Activated CD8-positive, alpha-beta T cell treated with anti-CD3 and anti-CD28 coated beads for 36 hours (primary cell): ENCODE measurements at places on chromosomes 4 and X. TPM values are rescaled to one million over a fixed set of nuclear protein-coding genes. Genes with fewer than 3 reads are reported as not detected.

Gene TMEM31
- 0.52 TPM for total RNA-seq

Gene GPC3
- 0.58 TPM for total RNA-seq

Gene ADRA2C
- not detected for total RNA-seq

DNA sequence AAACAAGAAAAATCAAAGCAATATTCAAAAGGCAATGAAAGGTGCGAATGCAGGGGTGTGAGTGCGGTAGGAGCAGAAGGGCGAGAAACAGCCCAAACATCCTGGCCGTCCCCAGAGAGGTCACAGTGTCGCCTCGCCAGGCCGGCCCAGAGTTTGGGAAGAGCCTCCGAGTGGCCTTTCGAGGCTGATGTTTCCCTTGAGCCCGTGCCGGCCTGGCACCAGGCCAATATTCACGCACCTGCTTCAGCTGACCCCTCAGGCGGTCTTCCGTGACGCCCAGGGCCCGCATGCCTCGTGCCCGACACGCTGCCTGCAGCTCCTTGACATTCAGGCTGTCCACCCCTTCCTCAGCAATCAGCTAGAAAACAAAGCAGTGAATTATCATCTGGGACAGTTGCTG is 30.6 kb downstream of the LETM1 start:
- DNase-seq = no peak
- no peak overlapping the region for H3K4me3 ChIP-seq
- H3K4me1 ChIP-seq = no peaks in the 10 kb centered on the region

DNA sequence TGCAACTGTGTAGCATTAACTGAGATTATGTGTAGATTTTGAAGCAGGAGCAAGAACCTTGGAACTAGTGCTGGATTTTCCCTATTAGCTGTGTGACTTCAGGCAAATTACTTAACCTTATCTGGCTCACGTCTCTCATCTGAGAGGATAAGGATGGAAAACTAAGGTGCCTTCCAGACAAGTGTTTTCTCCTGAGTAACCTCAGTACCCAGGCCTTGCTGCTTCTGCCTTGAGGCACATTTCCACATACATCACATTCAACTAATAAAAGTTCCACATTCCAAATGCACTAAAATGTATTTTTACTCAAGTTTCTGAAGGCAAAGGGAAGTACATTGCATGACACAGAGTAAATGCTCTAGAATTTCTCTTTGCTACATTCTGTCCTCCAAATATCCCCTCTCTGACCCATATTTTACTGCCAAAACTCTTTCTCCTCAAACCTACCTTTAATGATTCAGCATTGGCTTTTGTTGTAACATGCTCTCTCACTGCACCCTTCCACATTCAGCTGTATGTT is 195.4 kb upstream of the ADGRL3 start:
- H3K27me3 ChIP-seq = no peaks in the 10 kb centered on the region
- no peak for DNase-seq
- no peaks in the 10 kb centered on the region for H3K36me3 ChIP-seq

- H3K4me3 ChIP-seq = no peak overlapping the region
- no peak overlapping the region for H3K27ac ChIP-seq
- DNase-seq = no peak
- H3K27me3 ChIP-seq = no peaks in the 10 kb centered on the region
- H3K4me1 ChIP-seq = no peaks in the 10 kb centered on the region
- H3K36me3 ChIP-seq = peaks cover 5% of the 10 kb centered on the region
These were observed 55.8 kb downstream of the MBNL3 start for GRCh38 chrX:132433001-132433400.

GRCh38 chrX:81120936-81121371 is 80.8 kb downstream of the HMGN5 start:
- peak; percentile 51 for DNase-seq
- H3K4me3 ChIP-seq = peak overlapping the region; percentile 90
- H3K36me3 ChIP-seq = no peaks in the 10 kb centered on the region
- H3K4me1 ChIP-seq = peaks cover 8% of the 10 kb centered on the region
- peaks cover 2% of the 10 kb centered on the region for H3K27me3 ChIP-seq

Gene SLC4A4
- 0.81 TPM for total RNA-seq

Gene TGIF2LX
- not detected for total RNA-seq

Gene C4orf51
- not detected for total RNA-seq

DNA sequence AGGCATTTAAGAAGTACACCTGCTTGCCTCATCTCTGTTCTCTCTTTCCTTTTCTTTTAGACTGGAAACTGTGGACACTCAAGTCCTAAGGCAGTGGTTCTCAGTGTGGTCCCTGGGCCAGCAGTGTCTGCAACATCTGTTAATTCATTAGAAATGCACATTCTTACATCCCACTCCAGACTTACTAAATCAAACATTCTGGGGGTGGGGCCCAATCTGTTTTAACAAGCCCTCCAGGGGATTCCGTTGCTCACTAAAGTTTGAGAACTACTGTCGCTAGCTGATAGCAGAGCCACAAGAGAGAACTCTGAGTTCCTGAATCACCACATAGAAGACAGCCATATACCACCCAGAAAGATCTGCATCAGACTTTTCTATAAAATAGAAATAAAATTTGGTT is 430.6 kb downstream of the BCOR start:
- H3K36me3 ChIP-seq = no peaks in the 10 kb centered on the region
- H3K4me3 ChIP-seq = no peak overlapping the region
- no peaks in the 10 kb centered on the region for H3K27me3 ChIP-seq
- H3K4me1 ChIP-seq = no peaks in the 10 kb centered on the region
- no peak overlapping the region for H3K27ac ChIP-seq

DNA sequence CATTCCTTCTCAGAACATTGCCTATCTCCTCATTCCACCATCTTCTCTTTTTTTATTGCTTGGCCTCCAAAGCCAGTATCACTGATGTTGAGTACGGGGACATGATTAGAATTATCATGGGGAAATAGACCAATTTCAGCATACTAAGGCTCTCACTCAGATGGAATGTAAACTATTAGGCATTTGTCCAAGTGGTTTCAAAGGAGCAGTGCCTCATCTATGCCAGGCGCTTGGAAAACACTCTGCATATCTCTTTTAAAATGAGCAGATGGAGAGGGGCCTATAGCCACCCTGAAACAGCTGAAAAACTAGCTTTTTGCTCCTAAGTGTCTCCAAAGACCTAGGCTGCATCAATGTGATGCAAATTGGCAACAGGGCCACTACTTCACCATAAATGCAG is 150.8 kb upstream of the DIPK2B start:
- H3K36me3 ChIP-seq = no peaks in the 10 kb centered on the region
- H3K4me3 ChIP-seq = no peak overlapping the region
- no peaks in the 10 kb centered on the region for H3K27me3 ChIP-seq
- no peak for DNase-seq
- H3K27ac ChIP-seq = no peak overlapping the region

DNA sequence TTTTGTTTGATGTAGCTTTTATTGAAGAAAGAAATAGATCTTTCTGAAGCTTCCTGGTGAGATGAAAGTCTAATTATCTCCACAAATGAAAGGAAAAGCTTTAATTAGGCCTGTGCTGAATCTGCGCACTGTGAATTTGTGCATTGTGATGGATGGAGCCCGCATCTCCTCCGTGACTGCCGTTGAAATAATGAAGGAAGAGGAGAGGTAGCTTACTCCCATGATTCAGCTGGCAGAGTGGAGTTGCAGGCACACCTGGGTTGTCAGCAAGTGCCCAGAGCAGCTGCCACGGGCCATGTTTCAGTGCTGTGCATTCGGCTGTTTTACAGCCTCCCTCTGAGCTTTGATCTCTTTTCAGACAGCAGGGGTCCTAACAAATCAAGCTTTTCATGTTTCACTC is 735.3 kb upstream of the TENM3 start:
- no peak overlapping the region for H3K27ac ChIP-seq
- no peaks in the 10 kb centered on the region for H3K4me1 ChIP-seq
- H3K4me3 ChIP-seq = no peak overlapping the region
- H3K36me3 ChIP-seq = no peaks in the 10 kb centered on the region

Gene TMEM47
- not detected for total RNA-seq

DNA sequence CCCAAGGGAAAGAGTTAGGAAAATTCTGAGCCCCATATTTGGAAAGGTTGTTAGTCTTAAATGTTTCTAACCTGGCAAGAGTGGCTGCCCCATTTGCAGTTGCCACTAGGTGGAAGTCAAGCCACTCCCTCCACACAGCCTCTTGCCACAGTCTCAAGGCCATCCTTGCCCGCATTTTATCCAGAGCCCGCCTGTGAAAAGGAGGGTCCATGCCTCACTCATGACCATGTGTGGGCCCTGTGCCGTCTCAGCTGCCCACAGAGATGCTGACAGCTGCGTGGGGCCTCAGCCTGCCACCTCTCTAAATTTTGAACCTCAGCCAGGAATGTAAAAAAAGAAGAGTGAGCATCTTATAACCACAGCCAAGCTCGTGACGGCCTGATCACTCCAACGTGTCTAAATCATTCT is 201.5 kb upstream of the FAM241A start:
- H3K4me3 ChIP-seq = no peak overlapping the region
- no peaks in the 10 kb centered on the region for H3K36me3 ChIP-seq
- H3K4me1 ChIP-seq = no peaks in the 10 kb centered on the region
- peak; percentile 15 for DNase-seq
- no peak overlapping the region for H3K27ac ChIP-seq

Gene PHKA1
- 6.9 TPM for total RNA-seq

DNA sequence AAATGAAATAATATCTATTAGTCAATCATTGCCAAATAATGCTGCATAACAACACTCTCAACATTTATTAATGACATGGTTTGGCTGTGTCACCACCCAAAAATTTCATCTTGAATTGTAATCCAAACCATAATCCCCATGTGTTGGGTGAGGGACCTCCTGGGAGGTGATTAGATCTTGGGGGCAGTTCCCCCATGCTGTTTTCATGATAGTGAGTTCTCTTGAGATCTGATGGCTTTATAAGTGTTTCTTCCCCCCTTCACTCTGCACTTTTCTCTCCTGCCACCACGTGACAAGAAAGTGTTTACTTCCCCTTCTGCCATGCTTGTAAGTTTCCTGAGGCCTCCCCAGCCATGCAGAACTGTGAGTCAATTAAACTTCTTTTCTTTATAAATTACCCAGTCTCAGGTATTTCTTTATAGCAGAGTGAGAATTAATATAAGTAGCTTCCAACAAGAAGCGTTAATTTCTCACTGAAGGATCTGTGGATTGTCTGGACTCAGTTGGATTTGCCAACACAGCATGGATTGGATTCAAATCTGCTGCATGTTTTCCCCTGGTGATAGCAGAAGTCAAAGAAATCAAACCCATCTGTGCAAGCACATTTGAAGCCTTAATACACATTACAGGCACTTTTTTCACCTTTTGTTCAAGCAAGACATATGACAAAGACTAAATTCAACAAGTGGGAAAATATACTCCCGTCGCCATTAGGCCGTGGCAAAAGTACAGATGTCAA is 216.6 kb downstream of the PDGFC start:
- H3K27me3 ChIP-seq = no peaks in the 10 kb centered on the region
- no peak overlapping the region for H3K27ac ChIP-seq
- DNase-seq = no peak
- H3K36me3 ChIP-seq = no peaks in the 10 kb centered on the region

Gene AMBN
- total RNA-seq = not detected

Gene BMP3
- total RNA-seq = not detected

DNA sequence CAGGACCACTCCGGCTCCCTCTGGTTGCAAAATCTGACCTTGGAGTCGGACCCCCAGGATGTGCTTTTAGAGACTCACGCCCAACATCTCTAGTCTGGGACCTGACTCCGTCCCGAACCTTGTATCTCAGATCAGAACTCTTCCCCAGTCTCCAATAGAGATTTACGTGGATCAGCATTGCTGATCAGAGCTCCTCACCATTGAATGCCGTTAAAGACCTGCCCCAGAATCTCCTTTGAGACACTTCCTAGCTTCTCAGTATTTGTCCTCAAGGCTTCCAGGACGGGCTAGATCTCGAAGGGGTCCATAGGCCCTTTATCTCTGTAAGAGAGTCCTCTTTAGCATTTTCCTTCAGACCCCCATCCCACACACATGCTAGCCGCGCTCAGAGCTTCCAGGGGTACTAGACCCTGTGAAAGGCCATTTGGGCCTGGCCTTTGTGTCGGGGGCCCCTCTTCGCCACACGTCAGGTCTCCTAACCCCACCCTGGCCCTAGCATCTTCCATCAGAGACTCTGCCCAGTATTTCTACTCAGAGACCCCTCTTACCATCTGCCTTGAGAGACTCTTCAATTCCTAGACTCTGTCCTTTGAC is 662 bp downstream of the UBA1 start:
- H3K4me1 ChIP-seq = peaks cover 39% of the 10 kb centered on the region
- H3K36me3 ChIP-seq = peaks cover 53% of the 10 kb centered on the region
- peak overlapping the region; percentile 87 for H3K4me3 ChIP-seq
- peak overlapping the region; percentile 94 for H3K27ac ChIP-seq
- DNase-seq = no peak

DNA sequence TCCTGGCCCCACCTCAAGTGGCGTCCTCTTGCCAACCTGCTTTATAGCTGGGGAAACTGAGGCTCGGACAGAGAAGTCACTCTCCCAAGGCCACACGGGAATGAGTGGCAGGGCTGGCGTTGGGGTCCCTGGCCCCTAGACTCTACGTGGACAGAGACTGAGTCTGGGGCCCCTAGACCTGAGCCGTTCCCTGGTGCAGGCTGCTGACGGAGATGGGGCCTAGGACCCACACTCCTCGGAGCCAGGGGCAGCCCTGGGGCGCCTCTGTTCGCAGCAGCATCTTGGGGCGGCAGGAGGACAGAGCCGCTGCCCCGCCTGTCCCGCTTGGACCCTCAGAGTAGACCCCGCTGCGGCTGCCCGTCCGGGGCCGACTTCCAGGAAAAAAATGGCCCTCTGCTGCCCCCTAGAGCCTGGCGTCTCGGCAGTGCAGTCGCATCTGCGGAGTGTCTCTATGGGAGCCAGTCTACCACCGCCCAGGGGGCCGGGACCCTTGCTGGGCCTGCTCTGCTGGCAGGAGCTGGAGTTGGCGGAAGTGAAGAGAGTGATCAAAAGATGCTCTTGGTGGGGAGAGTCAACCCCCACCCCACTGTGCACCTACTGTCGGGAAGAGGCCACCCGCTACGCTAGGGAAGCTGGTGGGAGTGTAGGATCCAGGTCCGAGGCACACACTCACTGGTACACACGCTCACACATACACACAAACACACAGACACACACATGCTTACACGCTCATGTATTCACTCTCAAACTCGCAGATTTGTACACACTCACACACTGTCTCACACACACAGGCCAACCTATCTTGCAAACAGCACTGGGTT is 220.1 kb downstream of the AFAP1 start:
- peaks cover 13% of the 10 kb centered on the region for H3K27me3 ChIP-seq
- H3K27ac ChIP-seq = no peak overlapping the region
- peak; percentile 73 for DNase-seq
- no peak overlapping the region for H3K4me3 ChIP-seq
- peaks cover 4% of the 10 kb centered on the region for H3K4me1 ChIP-seq
- H3K36me3 ChIP-seq = no peaks in the 10 kb centered on the region

Gene CT45A1
- total RNA-seq = not detected

DNA sequence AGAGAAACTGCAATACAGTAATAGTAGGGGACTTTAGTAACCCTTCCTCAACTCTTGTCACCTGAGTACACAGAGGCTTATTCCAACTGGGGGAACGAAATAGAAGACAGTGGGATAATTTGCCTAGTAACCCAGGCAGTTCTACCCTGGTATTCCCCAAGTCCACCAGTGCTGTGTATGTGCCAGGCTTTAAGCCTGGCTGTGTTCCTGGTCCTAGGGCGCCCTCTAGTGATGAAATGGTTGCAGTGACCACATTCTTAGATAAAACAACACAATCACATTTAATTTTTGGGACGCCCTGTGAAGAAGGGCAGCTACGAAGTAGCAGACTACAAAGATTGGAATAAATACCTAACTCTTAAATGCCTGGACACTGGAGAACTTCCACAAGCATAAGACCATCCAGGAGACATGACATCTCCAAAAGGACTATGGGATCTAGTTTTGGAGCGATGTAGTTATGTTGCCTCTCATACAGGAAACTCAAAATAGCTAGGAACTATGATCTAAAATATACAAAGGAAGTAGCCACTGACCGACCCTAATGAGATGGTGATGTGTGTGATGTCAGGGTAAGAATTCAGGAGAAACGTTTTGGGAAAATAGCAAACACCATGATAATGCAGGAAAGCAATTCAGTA is 288.5 kb upstream of the ZCCHC13 start:
- H3K4me3 ChIP-seq = no peak overlapping the region
- H3K36me3 ChIP-seq = no peaks in the 10 kb centered on the region
- no peaks in the 10 kb centered on the region for H3K4me1 ChIP-seq
- H3K27ac ChIP-seq = no peak overlapping the region

Gene TREX2
- total RNA-seq = 0.78 TPM
